ENCODE measurements at places on chromosomes 5 and 9.
A peak's percentile ranks its signal among the peaks of the same experiment; 100 is the strongest.

DNA sequence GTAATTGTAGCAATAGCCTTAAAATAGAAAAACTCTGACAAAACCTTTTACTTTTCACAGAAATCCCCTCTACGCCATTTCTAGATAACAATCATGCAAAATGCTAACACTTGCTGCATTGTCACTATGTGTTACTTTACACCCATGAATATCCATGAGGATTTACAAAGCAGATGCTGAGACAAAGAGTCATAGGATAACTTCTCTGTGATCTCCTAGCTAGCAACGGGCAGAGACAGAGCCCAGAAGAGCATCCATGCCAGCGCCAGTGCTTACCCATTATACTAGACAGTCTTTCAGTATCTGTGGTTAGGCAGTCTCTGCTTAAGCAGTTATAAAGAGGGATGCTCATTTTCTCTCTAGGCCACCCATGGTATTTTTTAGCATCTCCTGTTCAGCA, 474.1 kb downstream of the CAAP1 start:
- no peak for DNase-seq

DNA sequence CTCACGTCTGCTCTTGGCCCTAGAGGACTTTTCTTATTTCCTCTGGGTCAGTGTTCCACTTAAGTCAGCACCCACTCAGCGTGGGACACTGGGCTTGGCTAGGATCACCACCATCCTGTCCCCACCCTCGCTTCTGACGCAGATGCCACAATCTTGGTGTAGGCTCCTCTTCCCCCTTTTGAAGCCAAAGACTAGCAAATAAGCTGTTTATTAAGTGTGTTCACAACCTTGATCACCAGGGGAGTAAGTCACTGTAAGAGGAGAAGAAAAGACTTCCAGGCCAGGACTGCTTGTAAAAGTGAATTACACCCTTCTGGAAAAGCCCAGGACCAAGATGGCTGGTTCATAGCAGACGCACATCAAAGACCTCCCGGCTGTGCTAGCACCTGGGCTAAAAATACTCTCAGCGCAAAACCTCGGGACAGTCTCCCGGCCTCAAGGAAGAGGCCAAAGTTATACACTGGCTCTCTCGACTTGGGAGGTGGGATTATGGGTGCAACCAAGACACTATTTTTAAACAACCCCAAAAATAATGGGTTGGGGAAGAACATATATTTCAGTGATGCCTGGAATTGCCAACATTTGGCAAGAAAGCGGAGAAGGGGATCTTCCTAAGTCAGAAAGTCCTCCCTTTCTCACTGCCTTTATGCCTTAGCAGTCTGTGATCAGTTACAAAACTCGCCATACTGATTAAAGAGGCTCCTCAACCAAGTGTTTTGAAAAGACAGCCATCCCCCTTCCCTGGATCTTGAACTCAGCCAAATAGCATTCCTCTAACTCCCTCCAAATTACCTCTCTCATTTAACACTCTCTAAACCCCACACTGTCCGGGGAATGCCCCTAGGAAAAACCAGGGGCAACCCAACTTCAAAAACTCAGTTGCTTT, 69.4 kb downstream of the RAPGEF1 start:
- DNase-seq, result no peak

- no peak for DNase-seq
Observed at GRCh38 chr9:22682536-22682935, 235.9 kb downstream of the DMRTA1 start.

- DNase-seq, result no peak
Observed at GRCh38 chr9:131721076-131721475, 18.8 kb downstream of the RAPGEF1 start.

- DNase-seq, result no peak
Observed at GRCh38 chr5:135265497-135266302, 133.3 kb downstream of the MACROH2A1 start.

- no peak for DNase-seq
Observed at GRCh38 chr5:24712047-24712446, 67.3 kb upstream of the CDH10 start.

DNA sequence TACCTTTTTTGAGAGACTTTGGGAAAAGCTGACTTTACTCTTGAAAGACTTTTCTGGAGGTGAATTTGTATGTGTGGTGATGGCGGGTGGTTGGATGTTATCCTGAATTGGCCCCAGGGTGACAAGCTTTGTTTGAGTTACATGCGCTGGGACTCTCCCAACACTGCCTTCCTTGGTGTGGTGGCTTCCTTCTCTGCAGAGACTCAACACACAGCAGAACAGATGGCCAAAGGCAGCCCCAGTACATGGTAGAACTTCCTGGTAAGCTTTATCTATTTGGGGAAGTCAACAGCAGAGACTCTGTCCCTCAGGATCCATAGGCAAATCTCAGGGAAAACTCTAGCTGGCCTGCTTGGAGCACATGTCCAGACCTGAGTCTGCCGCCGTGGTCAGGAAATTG, 18.1 kb downstream of the C1QTNF2 start:
- no peak for DNase-seq

- no peak for DNase-seq
Observed at GRCh38 chr9:79390077-79390698, 181.6 kb upstream of the TLE4 start.

GRCh38 chr9:113952676-113953075, 76.6 kb downstream of the ZNF618 start:
- DNase-seq, result no peak

DNA sequence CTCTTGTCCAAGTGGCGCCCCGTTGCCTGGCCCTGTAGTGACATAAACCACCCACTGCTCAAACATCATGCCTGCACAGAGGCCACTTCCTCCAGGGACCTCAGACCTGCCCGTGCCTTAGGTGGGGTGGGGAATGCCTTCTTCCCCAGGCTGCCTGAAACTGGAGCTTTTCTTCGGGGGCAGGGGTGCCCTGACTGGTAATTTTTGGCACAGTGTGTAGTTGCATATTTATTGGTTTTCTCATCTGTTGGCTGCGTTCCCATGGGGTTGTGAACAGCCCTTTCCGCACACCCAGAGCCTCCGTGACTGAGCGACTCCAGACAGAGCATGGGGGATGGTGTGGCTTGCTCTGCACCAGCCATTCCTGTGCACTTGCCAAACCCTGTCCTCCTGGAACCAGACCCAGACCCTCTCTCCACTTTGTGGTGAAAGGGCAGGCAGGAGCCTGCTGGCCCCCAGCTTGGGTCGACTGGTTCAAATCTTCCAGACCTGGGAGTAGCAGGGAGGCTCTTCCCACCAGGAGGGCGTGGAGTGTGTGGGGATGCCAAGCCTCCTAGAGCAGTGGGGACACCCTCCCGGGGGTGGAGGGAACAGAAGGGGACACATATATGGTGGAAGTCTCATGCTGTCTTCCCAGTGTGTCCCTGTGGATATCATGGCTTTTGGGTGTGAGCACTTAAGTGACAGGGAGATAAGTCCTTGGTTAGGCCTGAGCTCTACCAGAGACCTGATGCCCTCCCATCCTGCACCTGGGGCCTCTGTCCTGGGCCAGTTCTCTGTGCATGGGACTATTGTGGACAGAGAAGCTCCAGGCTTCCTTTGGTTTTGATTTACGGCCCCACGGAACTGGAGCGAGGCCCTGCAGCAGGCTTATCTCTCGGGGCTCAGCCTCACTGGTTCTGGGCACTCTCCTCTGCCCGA, 39.6 kb downstream of the WNK2 start:
- DNase-seq, result peak; percentile 28

- DNase-seq, result peak; percentile 95
Observed at GRCh38 chr5:153551537-153552079, 61.1 kb downstream of the GRIA1 start.

DNA sequence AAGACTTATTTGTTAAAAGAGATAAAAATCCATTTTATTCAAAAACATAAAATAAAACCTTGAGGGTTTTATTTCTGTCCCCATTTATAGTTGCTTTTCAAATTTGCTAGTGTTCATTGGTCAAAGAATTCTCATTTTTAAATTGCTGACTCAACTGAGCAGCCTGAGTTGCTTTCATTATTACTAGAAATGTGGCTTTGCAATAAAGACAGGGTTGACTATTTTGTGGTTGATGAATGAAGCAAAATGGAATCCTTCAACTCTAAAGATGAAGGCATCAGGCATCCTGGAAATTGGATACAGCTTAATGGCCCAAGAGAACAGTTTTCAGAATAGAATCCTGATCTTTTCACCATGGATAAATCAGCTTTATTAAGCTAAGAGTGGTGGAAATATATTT, 23.9 kb upstream of the PPP3R2 start:
- no peak for DNase-seq

- no peak for DNase-seq
Observed at GRCh38 chr5:123864578-123864977, 352.6 kb downstream of the CSNK1G3 start.

DNA sequence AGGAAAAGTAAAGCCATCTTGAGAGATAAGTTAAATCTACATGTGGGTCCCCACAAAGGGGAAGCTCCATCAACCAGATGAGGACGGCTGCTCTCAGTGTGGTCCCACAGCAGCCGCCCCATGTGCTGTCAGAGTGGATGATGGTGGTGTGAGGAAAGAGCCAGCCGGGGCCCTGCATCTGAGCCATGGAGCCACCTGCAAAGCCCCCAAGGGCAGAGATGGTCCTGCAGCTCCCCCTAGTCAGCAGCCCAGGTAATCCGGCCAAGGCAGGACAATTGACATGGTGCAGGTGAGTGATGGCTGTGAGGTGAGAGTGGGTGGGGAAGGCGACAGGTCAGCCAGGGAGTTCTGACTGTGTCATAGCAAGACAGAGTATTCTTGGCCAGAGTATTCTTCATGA, 458.8 kb downstream of the ICE1 start:
- DNase-seq, result no peak

DNA sequence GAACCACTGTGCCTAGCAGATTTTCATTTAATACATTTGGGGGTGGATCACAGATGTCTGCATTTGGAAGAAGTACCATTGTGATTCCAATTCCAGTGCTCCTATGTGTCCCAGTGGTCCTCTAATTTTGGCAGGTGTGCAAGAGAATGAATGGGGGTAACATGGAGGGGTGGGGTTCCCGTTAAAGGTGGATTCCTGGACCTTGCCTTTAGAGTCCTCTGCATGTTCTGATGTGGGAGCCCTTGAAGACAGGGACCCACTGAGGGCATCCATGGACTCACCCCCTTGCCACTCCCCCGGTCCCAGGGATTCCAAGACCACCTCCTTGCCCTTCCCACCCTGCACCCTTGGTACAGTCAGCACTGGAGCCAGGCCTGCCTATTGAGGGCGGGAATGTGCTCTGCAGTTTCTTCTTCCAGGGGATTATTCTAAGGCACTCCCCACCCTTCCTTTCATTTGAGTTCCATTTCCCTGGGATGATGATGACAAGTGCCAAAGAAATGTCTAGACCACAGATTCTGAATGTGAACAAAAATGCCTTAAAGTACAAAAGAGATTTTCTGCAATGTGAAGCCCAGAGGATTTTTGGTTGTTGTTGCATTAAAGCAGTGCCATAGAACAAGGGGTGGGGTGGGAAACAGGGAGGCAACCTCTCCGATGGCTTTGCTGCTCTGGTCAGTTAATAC, 119.4 kb upstream of the PTCH1 start:
- DNase-seq, result no peak

DNA sequence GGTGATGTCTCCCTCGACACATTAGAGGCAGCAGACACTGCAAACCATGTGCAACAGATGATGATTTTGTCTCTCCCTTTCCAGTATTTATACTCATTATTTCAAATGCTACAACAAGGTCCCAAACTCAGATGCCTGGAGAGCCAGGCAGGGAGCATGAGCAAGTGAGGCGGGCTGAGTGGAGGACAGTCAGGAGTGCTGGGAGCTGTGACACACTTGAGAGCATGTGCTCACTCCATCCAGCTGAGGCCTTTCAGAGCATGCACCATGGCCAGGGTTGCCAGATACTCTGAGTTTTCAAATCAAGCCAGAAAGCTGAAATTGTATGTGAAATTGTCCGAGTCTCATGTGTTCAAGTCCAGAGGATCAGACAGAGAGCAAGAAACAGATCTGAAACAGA, 55.8 kb upstream of the SLC2A8 start:
- no peak for DNase-seq

DNA sequence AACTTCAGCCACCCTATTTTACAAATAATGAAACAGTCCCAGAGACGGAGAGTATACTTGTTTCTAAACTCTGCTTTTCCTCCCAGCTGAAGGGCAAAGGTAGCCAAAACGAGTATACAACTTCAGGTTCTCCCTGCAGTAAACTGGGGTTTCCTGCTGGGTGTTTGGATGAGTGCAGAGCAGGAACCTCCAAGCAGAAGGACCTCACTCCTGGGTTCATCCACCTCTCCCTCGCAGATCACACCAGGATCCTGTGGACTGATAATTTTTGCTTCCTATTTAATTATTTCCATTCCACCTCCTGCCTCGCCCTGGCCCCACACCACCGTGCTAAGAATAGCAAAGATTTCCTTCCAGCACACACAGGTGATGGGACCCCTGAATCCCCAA, 2.0 kb upstream of the FOXB2 start:
- no peak for DNase-seq

- DNase-seq, result no peak
Observed at GRCh38 chr9:126294331-126295081, 32.1 kb upstream of the MVB12B start.

- DNase-seq, result no peak
Observed at GRCh38 chr5:7146886-7147285, 249.1 kb upstream of the ADCY2 start.

DNA sequence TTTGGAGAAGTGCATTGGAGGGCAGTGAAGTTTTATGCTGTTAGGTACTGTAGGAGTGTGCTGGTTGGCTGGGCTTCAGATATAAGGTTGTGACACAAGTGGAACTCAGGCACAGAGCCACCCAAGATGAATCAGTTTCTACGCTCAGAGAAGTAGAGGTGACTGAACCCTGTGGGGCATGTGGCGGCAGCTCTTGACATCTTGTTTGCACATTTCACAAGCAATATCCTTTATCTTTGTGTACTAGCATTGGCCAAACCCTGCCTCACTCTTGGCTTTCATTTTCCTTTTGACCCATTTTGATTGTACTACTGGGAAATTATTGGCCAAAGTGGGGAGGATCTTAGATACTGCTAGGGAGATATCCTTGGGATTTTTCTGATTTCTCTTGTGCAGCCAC, 110.0 kb downstream of the PSAT1 start:
- no peak for DNase-seq

GRCh38 chr5:144469106-144469505, 298.4 kb downstream of the KCTD16 start:
- DNase-seq, result peak; percentile 35

- no peak for DNase-seq
Observed at GRCh38 chr5:96112703-96113102, 151.1 kb upstream of the ELL2 start.

DNA sequence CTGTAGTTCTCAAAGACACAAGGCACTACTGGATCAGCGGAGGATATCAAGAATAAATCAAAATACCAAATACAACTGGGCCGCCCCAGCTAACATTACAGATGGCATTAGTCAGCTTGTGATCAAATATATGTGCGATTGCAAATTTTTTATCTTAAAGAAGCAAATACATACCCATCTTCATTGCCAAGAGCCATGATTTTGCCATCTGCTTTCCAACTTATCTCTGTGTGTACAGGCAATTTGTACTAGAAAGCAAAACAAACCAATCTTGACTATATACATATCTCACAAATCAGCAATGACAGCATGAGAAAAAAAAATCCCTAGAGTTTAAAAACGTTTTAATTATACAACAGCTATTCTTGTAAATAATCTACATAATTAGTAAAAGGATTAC, 20.3 kb downstream of the GEMIN5 start:
- no peak for DNase-seq

- DNase-seq, result peak; percentile 48
Observed at GRCh38 chr9:16126042-16126441, 573.2 kb downstream of the CCDC171 start.
